ENCODE measurements at places on chromosomes 3 and 15. TPM values are rescaled to one million over a fixed set of nuclear protein-coding genes. Genes with fewer than 3 reads are reported as not detected.

GRCh38 chr3:187833375-187833774 lies 88.1 kb upstream of the BCL6 start:
- DNase-seq = no peak

- DNase-seq = no peak
Observed at GRCh38 chr15:75672646-75673425, 25.1 kb downstream of the SNX33 start.

DNA sequence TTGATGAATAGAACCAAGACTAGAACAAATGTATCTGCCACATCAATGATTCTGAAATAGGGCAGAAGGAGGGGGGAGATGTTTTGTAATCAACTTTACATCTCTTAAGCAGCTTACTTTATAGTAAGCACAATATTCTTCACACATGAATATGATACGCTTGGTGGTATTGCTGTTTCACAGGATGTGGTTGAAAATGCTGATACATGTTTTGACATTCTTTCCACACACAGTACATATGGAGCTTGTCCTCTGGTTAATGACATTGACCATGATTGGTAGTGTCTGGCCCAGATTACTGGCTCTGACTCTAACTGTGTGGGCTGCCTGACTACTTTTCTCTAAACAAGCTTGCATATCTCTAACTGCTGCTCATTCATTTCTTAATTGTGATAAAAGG lies 168.9 kb downstream of the KLHL25 start:
- no peak for DNase-seq

DNA sequence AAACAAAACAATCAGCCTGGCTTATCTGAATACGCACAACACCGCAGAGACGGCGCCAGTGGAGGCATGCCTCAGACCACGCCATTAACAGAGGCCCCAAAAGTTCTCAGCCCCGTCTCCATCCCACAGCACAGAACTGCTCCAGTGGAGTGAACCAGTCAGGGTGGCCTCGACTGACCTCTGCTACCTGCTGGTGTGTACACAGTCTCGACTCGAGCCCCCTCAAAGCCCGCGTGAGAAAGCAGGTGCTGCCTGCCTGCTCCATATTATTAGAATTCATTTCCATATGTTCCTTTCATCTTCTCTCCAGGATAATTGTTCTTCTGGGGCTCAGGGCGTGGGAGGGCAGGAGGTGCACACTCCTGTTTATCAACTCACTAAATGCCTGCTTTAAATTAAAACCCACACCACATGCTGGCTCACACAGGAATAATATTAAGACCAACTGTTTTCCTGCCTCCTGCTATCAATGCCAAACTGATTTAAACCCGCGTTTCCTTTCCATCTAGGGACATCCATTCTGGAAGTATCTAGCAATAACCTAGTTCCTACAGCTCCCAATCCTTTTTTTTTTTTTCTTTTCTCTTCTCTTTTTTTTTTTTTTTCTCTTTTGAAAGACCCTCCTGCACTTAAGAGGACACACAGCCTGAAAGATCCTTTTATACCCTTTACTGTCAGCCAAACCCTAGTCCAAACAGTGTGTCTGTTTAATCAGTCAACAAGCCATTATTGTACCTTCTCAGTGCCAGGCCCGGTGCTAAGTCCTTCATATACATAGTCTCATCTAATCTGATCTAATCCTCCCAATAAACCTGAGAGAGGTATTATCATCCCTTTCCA lies 101.2 kb downstream of the TLE3 start:
- DNase-seq = no peak

Gene GOLGA8G
- not detected for total RNA-seq

DNA sequence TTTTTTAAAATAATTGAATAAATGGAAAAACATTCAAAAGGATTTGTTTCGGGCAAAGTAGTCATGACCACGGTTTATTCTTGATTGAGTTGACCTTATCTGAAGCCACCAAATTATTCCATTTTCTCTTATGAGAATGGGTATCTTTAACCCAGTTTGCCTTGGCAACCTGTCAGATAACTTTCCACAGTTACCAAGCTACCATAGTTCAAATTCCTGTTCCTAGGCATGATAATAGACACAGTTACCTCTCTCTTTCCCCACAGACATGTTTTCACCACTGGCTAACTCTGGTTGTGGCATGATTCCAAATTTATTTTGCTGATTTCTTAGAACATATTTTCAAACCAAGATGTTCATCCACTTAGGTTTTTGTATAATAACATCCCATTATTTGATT lies 84.9 kb downstream of the NECTIN3 start:
- no peak for DNase-seq

Gene PIF1
- total RNA-seq = 37.9 TPM

DNA sequence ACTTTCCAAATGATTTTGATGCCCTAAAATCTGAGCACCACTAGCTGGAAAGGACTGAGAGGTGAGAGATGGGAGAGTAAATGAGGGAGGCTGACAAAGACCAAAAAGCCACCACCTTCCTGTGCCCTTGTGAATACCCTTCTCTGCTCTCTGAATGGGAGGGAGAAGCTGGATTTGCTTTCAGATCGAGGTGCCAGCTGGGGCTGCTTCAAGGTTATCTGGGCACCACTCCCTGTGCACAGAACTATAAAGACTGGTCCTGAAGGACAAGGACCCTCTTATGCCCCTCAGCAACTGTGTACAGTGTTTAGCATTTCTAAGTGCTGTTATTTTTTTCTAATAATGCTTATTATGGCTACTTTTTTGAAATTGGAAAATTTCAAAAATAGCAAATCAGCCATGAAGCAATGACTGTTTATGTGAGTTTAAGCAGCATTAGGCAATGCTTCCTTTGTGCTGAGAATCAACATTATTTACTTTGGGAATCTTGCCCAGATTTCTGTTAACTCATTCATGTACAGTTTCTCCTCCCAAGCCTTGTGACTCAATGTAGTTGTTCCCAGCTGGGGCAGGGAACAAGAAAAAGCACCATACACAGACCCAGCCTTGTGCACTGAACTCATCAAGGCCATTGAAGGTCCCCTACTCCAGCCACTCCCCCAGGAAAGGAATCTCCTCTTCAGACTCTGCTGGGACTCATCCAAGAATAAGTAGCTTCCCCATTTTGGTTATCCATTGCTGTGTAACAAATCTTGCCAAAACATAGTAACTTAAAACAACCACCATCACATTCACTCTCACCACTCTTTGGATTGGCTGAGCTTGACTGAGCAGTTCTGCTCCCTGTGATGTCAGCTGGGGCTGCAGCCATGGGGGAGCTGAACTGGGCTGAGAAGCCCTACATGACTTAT lies 37.3 kb upstream of the CDV3 start:
- no peak for DNase-seq

DNA sequence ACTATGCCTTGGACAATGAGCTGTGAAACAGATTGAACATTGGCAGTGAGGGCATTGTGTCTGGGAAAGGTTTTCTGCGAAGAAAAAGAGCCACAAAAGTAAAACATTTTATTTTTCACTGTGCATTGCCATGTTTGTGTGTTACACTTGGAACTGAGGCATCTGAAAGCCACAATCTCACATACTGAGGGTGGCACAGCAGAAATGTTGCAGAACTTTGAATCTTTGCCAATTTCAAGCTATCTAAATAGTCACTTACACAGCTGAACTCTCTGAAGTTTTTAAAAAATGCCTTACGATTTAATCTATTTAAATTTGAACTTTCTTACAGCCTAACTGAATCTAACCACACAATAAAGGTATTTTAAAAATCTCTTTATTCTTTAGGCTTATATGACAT lies 154.1 kb upstream of the GRM7 start:
- DNase-seq = no peak

DNA sequence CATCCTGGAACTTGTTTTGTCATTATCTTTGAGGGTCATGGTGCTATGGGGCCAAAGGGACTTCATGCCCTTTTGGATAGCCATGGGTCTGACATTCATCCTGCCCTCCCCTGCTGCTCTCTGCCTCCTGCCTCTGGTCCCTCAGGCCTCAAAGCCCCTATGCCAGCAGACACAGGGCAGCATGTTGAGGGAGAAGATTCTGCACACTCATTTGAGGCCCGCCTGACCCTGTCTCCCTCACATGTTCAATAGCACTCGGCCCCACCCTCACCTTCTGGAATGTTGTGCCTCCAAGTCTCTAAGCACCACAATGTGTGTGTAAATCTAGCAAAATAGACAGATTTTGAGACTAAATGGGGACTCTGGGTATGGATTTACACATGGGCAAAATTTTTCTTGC lies 178.7 kb upstream of the ANKRD28 start:
- DNase-seq = no peak

GRCh38 chr3:189513281-189514117 lies 117.7 kb upstream of the TP63 start:
- DNase-seq = no peak

- no peak for DNase-seq
Observed at GRCh38 chr3:150273396-150273795, 134.7 kb upstream of the TSC22D2 start.

DNA sequence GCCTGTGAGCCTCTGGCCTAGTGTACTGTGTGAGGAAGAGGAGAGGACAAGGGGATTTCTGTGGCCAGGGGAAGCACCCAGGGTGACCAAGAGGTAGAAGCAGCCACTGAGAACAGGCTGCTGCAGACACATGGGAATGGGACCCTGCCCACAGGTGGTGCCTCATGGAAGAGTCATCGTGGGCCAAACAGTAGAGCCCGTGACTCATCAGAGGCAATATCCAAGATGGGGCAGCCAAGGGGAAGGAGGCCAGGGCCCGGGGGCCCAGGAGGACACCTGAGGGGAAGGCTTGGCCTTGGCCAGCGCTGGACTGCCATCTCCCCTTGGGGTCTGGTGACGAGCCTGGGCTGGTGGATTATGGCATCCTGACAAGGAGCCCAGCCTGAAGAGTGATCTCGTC lies 275.0 kb upstream of the LYSMD4 start:
- no peak for DNase-seq

Gene TPM1
- total RNA-seq = 828 TPM

GRCh38 chr3:134027631-134028030 lies 2.1 kb downstream of the SLCO2A1 start:
- no peak for DNase-seq

Gene B3GNT5
- total RNA-seq = not detected

Gene GOLGA8K
- total RNA-seq = not detected

Gene C3orf85
- total RNA-seq = not detected

Gene ISG20
- 6.6 TPM for total RNA-seq

Gene ADPRH
- total RNA-seq = not detected

- DNase-seq = peak; percentile 25
Observed at GRCh38 chr3:88219138-88219792, 69.5 kb downstream of the C3orf38 start.

Gene CCR3
- 1.1 TPM for total RNA-seq

Gene GRAMD2A
- not detected for total RNA-seq

DNA sequence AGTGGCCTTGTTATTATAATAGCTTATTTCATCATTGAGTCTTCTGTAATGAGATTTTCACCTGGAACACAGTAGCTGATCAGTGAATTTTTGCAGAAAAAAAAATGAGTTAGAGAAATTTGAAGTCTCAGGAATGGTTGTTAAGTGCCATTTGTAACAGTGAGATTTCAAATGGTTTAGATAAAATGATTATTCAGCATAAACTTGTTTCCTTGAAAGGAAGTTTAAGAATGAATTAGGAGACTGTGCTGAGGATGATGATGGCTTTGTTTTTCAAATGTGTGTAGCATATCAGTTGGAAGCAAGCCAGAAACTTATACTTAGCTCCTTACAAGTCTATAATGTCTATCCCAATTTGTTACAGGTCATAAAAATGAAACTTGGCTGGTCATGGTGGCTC lies 225.1 kb downstream of the LRRC3B start:
- DNase-seq = no peak

Gene SCAANT1
- total RNA-seq = not detected

DNA sequence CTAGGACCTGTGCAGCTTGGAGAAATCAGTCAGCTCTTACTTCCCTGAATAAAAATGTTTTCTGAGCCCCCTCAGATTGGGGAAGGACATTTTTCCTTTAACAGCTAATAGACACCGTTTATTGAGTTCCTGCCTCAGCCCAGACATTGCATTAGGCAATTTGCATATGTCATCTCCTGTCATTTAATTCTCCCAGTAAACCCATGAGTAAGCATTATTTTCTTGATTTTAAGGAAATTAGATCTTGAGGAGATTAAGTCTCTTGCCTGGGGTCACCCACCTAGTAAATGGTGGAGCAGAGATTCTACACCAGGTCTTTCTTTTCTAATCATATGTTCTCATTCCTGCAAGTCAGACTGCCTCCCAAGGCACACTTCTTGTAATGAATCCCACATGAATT lies 78.5 kb upstream of the SCN5A start:
- DNase-seq = no peak

Gene FGF7
- not detected for total RNA-seq

Gene PTX3
- 5.4 TPM for total RNA-seq

Gene TF
- total RNA-seq = not detected

DNA sequence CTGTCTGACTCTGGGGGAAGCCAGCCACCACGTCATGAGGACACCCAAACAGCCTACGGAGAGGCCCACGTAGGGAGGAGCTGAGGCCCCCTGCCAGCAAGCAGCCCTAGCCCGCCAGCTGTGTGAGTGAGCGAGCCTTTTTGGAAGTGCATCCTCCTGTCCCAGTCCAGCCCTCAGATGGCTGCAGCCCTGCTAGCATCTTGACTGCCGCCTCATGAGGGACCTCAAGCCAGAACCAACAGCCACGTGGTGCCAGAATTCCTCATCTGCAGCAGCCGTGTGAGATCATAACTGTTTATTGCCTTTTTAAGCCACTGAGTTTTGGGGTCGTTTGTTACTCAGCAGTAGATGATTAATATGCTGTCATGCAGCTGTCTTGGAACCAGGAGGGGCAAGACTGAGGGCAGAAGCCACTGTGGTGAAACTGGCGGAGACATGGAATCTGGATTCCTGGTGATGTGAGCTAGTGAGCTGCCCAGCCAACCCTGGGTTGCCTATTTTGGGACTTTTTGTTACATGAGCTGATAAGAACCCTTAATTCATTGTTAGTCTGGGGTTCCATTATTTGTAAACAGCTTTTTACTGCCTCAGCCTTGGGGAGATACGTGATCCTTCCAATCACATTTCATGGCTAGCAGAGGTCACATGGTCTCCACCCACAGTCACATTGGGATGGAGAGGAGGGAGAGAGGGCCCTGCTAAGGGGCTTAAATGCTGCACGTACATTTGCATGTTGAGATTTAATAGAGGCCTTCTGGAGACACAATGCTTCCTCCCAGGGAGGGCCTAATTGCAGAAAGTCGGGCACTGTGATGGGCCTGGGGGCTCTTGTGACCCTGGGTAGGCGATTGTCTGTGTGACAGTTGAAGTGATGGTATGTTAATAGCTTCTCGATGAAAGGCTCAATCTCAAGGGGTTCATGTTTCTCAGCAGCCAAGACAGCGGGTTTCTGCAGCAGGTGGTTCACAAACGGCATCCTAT lies 73.8 kb downstream of the RPLP1 start:
- no peak for DNase-seq

GRCh38 chr3:88467191-88467590 lies 317.4 kb downstream of the C3orf38 start:
- no peak for DNase-seq

- DNase-seq = no peak
Observed at GRCh38 chr3:74531491-74531890, 83.0 kb downstream of the CNTN3 start.

- DNase-seq = no peak
Observed at GRCh38 chr15:77863491-77864105, 213.9 kb downstream of the TBC1D2B start.

- no peak for DNase-seq
Observed at GRCh38 chr3:49161197-49161596, 4.9 kb downstream of the CCDC71 start.

Gene NDUFB5
- 241 TPM for total RNA-seq

- DNase-seq = no peak
Observed at GRCh38 chr3:155390351-155390750, 96.9 kb upstream of the STRIT1 start.

Measured in G401 (cell line).